ENCODE measurements at places on chromosomes 16 and 17.

GRCh38 chr17:9022573-9023391, 1.5 kb downstream of the NTN1 start:
- no peak for DNase-seq

DNA sequence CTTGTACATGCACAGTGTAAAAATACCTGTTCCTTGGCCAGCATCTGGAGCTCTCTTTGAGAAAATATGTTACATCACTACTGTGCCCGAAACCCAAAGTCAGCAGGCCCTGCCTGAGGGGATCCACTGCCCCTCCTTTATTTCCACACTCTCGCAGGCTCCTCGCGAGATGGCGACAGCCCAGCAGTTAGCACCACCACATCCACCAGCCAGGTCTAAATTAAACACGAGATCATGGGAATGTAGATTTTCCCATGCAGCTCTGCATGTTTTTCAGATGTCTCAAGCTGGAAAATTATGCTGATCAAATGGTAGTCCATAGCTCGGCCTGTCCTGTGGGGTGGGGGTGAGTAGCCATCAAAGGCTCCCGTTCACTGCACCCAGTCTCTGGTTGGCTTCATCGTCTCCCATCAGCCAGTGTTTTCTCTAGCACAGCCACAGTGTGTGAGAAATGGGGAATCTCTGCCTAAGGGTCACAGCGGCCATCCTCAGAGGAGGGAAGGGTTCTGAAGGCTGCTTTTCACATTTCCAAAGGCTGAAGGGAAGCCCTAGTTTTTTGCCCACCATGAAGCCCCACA, 34.7 kb downstream of the EPN2 start:
- DNase-seq, result no peak

DNA sequence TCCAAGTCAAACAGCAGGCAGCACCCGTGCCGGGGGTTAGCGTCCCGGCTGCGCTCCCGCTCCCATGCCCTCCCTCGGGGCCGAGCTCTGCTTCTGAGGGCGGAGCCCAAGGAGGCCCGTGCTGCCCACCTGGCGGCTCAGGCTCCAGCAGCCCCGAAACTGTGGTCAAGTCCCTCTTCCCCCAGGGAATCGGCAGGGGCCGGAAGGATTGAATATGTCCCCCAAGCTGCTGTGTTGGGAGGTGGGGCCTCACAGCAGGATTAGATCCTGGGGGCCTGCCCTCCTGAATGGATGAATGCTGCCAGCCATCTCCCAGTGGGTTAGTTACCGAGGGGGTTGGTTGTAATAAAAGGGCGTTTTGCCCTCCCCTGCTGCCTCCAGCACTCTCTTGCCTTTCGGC, 33.9 kb downstream of the MAP2K3 start:
- DNase-seq, result no peak

DNA sequence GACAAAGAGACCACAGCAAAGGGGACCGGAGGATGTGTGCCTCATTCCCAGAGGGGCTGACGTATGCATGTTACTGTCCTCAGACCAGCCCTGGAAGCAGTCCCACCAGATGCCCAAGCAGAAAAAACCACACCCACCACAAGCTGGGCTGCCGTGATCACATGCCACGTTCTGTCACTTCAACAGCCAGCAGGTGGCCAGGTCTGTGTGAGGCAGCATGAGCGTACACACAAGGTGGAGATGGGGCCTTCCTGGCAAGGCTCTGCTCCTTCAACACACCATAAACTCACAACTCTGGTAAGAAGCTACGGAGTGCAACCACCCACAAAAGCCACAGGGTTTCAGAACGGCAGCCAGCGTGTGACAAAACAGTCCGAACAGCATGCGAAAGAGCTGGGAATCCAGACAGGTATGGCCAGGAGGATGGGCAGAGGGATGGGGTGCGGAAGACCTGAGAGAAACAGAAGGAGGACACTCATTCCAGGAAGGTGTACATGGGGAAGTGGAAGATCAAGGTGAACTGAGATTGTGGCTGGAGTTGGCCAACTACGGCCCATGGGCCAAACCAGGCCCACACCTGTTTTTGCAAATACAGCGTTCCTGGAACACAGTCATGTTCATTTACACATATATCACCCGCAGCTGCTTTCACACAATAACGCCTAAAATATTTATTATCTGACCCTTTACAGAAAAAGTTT, 27.9 kb downstream of the MBTPS1 start:
- DNase-seq, result peak; percentile 14

GRCh38 chr16:55297910-55298479, 26.0 kb upstream of the IRX6 start:
- DNase-seq, result no peak

DNA sequence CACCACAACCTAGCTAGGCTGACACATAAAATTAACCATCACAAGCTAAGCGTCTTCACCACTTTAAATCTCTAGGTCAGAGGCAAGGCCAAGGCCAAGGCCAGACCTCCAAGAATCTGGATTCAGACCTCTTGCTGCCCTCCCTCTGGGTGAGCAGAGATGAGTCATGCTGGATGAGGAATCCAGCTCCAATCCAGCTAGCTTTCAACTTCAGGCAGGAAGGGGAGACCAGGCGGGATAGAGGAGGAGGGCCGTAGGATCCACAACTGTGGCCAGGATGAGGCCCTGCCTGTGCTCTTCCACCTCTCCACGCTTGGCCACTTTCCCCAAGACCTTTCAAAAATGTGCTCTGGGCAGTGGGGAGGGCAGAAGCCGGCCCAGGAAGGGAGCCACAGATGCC, 14.7 kb downstream of the LRRC75A start:
- DNase-seq, result no peak

All from effector memory CD8-positive, alpha-beta T cell (primary cell).